Keratinocyte (primary cell): ENCODE measurements at places on chromosomes 11 and 22.

- no peak for DNase-seq
These were observed 732.7 kb downstream of the TBC1D22A start for GRCh38 chr22:47495110-47495509.

- no peak for DNase-seq
These were observed 40.4 kb downstream of the FLI1 start for GRCh38 chr11:128734103-128734831.

GRCh38 chr11:1360835-1361357 is 28.8 kb upstream of the BRSK2 start:
- DNase-seq = no peak

GRCh38 chr22:37148742-37149665 is 712 bp downstream of the IL2RB start:
- no peak for DNase-seq

- no peak for DNase-seq
These were observed 400.2 kb downstream of the KCNA4 start for GRCh38 chr11:29616611-29617010.

DNA sequence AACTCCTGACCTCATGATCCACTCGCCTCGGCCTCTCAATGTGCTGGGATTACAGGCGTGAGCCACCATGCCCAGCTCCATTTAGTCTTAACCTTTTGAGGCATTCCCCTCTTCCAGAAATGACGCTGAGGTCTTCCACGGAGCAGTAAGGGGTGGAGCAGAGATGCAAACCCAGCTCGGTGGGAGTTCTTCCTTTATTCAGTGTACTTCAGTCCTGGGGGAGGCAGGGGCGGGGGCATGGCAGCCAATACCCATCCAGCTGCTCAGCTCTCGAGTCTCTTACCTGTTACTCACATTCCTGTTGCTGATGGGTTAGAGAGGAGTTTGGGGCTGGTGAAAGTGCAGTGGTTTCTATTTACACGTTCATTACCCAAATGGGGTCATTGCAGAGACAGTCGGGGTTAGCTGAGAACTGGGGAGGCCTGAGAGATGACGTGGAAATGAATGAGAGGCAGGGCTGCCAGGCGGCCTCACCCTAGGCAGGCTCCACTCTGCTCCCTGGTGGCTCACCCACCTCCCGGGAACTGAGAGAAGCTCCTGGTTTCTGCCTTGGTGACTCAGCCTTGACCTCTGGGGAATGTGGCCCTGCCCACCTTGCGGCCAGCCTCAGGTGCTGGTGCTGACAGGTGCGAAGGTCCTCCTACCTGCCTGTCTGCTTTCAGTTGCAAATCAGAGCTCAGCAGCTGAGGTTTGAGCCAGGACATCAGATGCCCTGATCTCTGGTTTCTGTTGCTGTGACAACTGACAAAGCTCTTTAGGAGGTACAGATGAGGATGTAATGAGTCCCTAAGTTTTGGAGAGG is 13.4 kb upstream of the ST14 start:
- DNase-seq = peak; percentile 80

GRCh38 chr11:38226684-38227083 is 1628.6 kb upstream of the RAG2 start:
- no peak for DNase-seq
